ENCODE measurements at places on chromosomes 12 and 14.

DNA sequence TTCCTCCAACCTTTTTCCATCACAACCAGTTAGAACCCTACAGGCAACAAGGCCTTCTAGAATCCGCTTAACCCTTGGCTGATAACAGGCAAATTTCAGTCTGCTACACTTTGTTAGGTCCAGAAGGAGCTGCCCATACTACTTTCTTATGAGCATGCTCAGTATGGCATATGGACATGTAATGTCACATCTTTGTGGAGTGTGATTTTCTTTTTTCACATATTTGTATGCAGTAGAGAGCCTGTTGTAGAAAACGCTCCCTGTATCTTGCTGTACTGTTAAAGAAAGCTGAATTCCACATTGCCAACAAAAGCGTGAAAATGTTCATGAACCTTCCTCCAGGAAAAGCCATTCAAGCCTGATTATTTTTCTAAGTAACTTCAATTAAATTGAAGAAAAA is 196.5 kb downstream of the SLC41A2 start:
- no peak for DNase-seq

GRCh38 chr12:23446746-23447145 is 502.7 kb downstream of the SOX5 start:
- DNase-seq: no peak

DNA sequence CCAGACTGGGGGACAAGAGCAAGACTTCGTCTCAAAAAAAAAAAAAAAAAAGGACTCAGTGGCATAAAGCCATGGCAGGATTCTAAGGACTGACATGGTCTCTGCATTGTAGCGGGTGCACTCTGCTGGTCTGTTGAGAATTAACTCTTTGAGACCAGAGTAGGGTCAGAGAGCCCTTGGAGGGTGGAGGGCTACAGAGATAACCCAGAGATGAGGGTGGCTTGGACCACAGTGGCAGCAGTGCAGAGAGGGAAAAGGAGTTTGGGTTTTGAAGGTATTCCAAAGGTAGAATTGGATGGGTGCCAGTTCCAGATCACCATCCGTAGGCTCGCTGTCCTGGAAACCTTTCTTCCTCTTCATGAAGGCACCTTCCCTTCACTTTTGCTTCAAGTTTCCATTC is 14.3 kb upstream of the DYNC1H1 start:
- no peak for DNase-seq

DNA sequence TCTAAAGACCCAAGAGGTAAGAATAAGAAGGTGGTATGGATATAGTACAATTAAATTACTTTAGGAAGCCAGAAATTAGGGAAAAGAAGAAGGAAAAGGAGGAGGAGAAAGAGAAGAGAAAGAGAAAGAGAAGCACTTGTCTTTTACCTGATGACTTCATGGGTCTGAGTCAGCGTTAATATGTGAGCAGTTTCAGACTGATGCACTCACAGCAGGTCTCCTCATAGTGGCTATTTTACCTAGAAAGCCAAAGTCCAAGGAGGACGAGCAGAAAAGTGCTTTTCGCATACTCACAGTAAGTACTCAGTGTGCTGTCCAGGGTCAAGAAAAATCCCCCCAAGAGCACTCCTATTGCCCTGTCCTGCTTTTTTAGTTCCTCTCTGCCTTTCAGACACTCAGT is 222.1 kb downstream of the C12orf42 start:
- DNase-seq: no peak

- DNase-seq: peak; percentile 32
Measured at GRCh38 chr12:55188974-55189556, 31.8 kb upstream of the OR10A7 start.

DNA sequence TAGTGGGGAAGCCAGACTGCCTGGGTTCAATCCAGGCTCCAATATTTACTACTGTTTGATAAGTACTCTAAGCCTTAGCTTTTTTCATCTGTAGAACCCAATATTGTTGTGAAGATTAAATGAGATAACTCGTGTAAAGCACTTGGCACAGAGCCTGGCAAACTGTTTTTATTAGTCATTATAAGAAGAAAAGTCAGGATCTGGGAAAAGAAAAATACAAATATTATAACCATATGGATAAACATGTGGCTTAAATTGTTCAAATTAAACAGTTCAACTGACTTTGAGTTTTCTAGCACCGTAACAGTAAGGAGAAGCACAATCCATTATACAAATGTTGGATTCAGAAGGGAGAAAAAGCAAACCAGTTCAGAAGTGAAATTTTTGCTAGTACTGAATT is 22.0 kb upstream of the CDK17 start:
- no peak for DNase-seq

DNA sequence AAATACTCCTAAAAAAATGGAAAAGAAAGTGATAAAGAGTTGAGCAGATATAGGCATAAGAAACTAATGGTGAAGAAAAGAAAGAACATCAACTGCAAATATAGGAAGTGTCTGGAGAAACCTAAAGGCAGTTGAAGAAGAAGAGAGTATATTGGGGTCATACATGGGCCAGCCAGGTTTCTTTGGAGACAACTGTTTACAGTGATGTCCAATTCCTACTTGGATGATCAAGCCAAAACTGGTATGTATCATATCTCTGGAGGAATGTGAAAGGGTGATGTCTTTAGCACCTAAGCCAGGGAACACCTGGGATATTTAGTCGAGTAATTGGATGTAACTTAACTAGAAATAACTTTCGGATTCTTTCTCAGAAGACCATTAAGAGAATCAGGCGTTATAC is 129.3 kb upstream of the FLRT2 start:
- DNase-seq: no peak

GRCh38 chr14:56875104-56875675 is 64.9 kb upstream of the OTX2 start:
- no peak for DNase-seq

DNA sequence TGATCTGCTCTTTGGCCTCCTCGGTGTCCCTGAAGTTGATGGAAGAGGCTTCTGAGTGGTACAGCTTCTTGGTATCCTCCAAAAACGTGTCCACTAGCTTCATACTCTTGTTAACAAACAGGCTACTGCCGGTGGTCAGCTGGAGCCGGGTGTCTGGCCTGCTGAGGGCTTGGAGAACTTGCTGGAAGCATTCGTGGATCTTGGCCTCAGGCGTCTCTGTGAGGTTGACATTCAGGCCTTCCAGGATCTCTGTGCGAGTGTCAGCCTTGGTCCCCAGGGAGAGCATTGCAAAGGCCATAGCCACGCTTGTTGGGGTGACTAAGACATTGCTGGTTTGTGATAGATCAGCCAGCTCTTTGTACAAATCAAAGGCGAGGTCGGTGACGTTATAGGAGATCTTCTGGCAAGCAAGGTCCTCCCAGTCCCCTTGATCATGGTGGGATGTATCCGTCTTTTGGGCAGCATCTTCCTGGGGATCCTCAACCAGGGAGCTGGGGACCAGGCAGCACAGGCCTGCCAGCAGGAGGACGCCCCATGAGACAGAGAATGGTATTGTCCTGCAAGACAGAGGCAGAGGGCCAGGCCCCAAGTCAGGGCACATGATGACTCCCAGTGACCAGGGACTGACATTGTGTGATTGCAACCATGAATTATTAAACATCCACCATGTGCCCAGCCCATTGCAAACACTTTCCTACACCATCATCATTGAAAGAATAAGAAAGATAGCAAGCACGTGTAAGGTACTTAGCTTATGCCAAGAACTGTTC is 22.1 kb downstream of the SERPINA1 start:
- DNase-seq: no peak

GRCh38 chr12:61538951-61539350 is 721.3 kb upstream of the USP15 start:
- DNase-seq: no peak

DNA sequence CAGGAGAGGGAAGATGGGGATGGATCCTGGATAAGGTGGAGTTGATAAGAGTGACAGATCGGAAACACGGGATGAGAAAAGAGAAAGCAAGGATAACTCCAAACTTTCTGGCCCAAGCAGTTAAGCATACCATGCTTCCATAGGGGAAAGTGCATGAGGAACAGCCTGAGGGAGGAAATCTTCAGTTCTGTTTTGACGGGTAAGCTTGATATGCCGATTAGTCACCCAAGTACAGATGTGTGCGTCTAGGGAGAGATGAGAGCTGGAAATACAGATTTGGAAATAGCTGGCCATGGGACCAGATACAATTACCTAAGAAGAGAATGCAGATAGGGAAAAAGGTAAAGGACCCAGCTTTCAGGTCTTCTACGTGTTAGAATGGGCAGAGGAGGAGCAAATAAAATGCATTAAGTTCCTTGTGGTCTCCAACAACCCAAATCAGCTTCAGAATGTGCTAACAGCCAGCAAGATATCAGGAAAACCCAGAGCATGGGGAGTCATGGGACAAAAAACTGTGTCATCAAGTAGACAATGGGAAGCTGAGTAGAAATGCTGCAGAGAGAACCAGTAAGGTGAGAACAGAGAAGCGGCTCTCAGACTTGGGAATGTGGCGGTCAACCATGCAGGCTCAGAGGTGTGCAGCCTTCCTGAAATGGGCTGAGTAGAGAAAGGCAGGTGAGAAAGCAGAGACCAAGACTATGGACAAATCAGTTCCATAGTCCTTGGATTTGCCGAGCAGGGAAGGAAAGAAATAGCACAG is 56.3 kb downstream of the PPP1R36 start:
- DNase-seq: no peak

DNA sequence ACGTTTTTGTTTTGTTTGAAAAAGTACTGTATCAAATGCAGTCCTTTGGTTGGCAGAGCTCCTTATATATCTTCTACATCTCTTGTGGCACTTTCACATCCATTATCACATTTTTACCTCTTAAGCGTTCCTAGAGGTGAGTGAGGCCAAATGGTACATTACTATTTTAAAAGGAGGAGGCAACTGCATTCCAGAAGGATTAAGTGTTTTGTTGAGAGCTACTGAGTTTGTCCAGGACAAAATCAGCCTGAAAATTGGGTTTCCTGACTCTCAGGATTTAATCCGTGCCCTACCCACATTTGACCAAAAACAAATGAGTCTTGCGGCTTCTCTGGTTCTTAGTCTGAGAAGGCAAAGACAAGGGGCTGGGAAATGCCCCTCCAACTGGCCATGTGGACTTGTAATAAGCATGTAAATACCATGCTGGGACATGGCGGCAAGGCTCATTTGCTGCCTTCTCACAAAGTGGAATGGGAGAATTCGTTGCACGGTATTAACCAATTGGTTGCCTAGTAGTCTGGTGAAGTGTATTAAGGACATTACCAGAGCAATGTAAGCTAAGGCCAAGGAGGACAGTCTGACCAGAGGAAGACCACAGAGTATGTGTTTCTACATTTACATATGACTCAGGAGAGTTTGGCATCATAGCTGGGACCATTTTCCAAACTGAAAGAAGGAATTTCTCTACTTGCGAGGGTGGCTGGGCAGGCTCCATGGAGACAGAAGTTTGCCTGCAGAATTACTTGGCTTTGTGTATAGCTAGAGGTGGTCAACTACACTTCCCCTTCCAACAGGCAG is 175.8 kb upstream of the PLXNC1 start:
- no peak for DNase-seq

DNA sequence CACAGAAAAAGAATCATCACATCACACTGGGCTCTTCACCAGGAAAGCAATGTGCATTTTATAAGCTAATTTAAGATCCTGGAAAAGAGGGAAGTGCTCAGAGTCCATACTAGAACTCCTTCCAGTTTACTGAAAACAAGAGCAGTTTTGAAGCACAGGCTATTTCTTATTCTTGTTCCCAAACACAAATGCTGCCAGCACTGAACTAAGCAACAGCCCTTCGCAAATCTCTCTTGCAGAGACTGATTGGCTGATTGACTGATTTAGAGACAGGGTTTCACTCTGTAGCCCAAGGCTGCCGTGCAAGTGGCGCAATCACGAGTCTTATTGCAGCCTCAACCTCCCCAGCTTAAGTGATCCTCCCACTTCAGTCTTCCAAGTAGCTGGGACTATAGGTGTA is 44.8 kb downstream of the BCL2L14 start:
- no peak for DNase-seq

GRCh38 chr14:54685286-54685845 is 118.4 kb downstream of the SAMD4A start:
- DNase-seq: no peak

DNA sequence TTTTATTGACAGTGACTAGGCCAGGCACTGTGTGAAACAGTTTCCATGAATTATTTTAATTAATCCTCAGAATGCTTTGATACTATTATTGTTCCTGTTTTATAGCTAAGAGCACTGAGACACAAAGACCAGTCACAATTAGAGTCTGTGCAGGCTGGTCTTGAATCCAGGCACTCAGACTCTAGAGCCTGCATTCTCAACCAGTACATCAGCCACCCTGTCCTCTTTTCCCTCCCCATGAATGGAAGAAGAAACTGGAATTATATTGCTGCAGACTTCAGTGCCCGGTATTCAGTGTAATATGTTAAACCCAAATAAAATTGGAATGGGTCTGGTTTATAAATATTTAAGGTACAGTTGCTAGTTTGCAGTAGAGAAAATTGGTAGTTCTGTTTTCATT is 303.0 kb upstream of the RGS6 start:
- no peak for DNase-seq

DNA sequence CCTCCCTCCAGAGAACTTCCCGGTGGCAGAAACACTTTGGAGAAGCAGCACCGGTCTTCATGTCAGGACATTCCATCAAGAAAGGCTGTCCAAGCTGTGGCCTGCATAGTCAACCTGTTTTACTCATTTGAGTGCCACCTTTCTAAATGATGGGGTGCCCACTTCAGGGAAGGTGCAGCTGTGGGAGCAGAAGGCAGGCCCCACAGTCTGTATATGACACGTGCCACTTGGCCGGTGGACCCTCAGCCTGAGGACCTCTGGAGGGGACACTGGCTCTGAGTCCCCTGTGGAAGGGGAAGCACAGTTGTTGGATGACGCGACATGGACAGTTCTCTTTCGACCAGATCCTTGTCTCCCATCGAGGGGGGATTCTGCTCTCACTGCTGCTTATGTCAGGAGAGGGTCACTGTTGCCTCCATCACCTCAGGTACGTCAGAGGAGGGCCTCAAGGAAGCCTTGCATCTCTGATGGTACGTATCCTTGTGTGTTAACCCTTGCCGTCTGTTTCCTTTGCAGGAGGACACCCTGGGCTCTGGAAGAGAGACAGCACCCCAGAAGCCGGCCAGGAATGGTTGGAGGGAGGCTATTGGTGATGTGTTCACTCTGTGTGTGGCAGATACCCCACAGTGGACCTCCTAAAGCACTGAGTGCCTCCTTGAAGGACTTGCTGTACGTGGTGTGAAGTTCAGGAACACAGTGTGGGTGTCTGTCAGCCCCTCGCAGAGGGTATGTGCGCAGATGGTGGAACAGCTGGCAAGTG is 132.1 kb upstream of the RTL1 start:
- no peak for DNase-seq

- no peak for DNase-seq
Measured at GRCh38 chr14:26056036-26056616, 541.7 kb downstream of the NOVA1 start.
